ENCODE measurements at places on chromosomes 1 and 21.

GRCh38 chr21:46498335-46499050, 39.8 kb downstream of the DIP2A start:
- DNase-seq, result no peak

GRCh38 chr1:224864006-224864405, 65.5 kb upstream of the DNAH14 start:
- no peak for DNase-seq

GRCh38 chr1:15736892-15737261, 819 bp downstream of the SLC25A34 start:
- DNase-seq, result no peak

- no peak for DNase-seq
These were observed 20.6 kb downstream of the COL6A2 start for GRCh38 chr21:46118316-46119143.
